ENCODE measurements at places on chromosomes 4 and X. TPM values are rescaled to one million over a fixed set of nuclear protein-coding genes. Genes with fewer than 3 reads are reported as not detected.
A peak's percentile ranks its signal among the peaks of the same experiment; 100 is the strongest.

- H3K4me1 ChIP-seq: no peaks in the 10 kb centered on the region
- H3K4me3 ChIP-seq: no peak overlapping the region
- DNase-seq: no peak
- no peaks in the 10 kb centered on the region for H3K27me3 ChIP-seq
- H3K36me3 ChIP-seq: no peaks in the 10 kb centered on the region
These were observed 77.6 kb downstream of the FBXL5 start for GRCh38 chr4:15577508-15577907.

GRCh38 chrX:70476934-70477733 lies 32.5 kb downstream of the DLG3 start:
- H3K27me3 ChIP-seq: no peaks in the 10 kb centered on the region
- no peaks in the 10 kb centered on the region for H3K36me3 ChIP-seq
- peak overlapping the region; percentile 25 for H3K27ac ChIP-seq
- H3K4me3 ChIP-seq: peak overlapping the region; percentile 14
- H3K4me1 ChIP-seq: peaks cover 34% of the 10 kb centered on the region

- no peak overlapping the region for H3K4me3 ChIP-seq
- no peaks in the 10 kb centered on the region for H3K27me3 ChIP-seq
- DNase-seq: no peak
- H3K36me3 ChIP-seq: no peaks in the 10 kb centered on the region
These were observed 502.9 kb downstream of the ANKRD50 start for GRCh38 chr4:124209626-124210025.

DNA sequence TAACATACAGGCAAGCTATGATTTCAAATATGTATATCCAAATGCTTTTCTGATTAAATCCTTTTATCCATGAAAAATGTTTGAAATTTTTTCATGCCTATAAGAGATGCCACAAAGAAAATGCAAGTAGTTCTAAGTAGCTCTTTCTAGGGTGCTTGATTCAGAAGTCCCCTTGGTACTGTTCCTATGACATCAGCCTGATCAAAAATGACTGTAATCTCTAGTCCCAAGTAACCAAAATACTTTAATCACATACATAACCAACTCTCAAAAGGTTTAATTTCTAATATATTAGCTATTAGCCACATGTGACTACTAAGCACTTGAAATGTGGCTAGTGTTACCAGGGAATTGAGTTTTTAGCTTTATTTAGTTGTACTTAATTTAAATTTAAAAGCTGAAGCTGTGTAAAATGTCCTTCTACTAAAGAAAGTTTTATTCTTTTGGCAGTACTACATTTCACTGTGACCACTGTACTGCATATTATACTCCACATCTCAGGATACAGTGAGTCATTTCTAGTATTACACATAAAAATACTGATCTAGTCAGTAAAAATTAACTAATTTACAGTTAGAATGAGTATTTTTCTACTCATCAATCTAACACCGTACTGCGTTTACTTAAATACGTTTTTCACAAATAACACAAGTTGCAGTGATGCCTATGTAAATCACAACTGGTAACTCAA lies 33.9 kb downstream of the FBXW7 start:
- no peak overlapping the region for H3K4me3 ChIP-seq
- no peaks in the 10 kb centered on the region for H3K27me3 ChIP-seq
- H3K36me3 ChIP-seq: no peaks in the 10 kb centered on the region
- DNase-seq: no peak

GRCh38 chrX:14923761-14924160 lies 50.5 kb downstream of the MOSPD2 start:
- no peaks in the 10 kb centered on the region for H3K27me3 ChIP-seq
- H3K27ac ChIP-seq: no peak overlapping the region
- no peaks in the 10 kb centered on the region for H3K4me1 ChIP-seq

DNA sequence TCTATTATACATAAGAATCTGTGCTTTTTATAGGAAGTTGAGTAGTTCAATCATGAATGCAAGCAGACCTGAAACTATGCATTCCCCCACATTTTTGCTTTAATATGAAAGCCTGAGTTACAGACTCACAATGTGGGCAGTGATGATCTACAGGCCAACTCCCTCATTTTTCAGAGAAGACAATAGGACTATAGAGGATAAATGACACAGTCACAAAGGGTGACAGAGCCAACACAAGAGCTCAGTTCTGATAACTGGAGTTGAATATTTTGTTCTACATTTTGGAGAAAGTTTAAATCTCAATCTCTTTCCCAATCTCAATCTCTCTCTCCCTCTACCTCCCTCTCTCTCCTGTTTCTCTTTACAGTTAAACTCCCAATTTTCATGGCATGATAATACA lies 27.0 kb downstream of the MBNL3 start:
- H3K27me3 ChIP-seq: no peaks in the 10 kb centered on the region
- no peaks in the 10 kb centered on the region for H3K4me1 ChIP-seq
- no peak overlapping the region for H3K4me3 ChIP-seq
- H3K27ac ChIP-seq: no peak overlapping the region

The GAGE1 gene
- total RNA-seq: not detected

The INTU gene
- 15.1 TPM for total RNA-seq

DNA sequence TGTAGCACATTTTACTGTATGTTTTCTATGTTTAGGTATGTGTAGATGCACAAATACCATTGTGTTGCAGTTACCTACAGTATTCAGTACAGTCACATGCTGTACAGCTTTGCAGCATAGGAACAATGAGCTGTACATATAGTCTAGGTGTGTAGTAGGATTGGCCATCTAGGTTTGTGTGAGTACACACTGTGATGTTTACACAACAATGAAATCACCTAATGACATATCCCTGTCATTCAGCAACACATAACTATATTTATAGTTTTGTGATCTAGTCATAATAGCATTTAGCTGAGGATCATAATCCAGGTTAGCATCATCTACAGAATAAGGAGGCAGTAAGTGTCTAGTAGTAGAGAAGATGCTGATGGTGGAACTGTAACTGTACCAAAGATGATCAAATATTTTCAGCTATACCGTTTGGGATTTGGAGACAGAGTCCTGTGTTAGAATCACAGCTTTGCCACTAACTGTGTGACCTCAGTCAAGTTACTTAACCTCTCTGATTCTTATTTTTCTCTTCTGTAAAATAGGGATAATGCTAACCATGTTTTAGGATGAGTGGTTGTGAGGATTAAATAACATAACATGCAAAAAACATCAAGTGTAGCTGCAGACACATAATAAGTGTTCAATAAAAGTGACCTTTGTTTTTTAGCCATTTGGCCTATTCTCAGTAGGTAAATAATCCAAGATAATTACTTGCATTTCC lies 73.3 kb downstream of the LIMCH1 start:
- no peaks in the 10 kb centered on the region for H3K27me3 ChIP-seq
- 0 out of 2 replicates have a peak, but pooled peaks cover 10% of the 10 kb centered on the region for H3K4me1 ChIP-seq
- no peak overlapping the region for H3K4me3 ChIP-seq
- no peak for DNase-seq
- H3K27ac ChIP-seq: no peak overlapping the region

DNA sequence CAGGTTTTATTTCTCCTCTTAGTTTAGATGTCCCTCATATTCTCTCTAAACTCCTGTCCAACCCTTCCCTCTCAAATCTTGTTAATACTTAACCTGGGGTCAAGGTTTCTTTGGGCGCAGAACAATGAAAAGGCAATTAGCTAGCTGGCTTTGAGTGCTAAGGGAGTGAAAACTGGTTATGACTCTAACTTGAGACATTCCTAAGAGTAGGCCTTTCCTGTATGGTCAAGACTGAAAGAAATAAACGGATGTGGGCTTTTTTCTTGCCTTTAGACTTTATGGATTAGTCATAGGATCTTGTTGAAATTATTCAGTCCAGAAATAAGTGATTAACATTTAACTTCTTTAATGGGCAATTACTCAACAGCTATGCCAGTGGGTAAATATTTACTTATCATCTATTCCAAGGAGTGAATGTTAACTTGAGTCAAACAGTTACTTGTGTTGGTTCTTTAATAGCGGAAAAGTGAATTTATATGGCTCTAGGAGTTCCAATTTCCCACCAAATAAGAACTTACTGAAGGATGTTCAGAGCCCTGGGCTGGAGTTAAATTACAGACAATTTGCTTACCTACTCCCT lies 141.7 kb upstream of the SCML1 start:
- H3K27ac ChIP-seq: no peak overlapping the region
- no peaks in the 10 kb centered on the region for H3K36me3 ChIP-seq
- no peak overlapping the region for H3K4me3 ChIP-seq
- H3K4me1 ChIP-seq: no peaks in the 10 kb centered on the region
- DNase-seq: no peak

The CYLC1 gene
- not detected for total RNA-seq

Data from H1 (cell line).